Hypothalamus (tissue), 51 donors: ENCODE measurements at places on chromosomes 13 and 19.

DNA sequence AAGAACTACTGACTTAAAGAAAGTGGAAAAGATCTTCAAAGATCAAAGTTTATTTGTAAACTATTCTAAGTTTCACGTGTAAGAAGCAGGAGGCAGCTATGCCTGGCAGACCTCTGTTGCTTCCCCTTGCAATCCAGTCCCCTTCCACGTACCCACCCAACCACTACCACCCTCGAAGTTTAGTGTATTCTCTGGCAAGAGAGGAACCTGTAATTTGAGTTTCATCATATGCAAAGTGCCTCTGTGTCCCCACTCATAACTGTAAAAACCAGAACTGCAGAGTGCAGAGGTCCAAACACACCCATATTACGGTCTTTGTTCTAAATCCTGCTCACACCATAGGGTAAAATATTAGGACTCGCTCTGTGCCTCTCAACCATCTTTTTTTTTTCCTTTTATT, 75.8 kb upstream of the FRY start:
- no peak for DNase-seq

GRCh38 chr13:43240278-43240677, 216.9 kb downstream of the DNAJC15 start:
- DNase-seq: no peak

DNA sequence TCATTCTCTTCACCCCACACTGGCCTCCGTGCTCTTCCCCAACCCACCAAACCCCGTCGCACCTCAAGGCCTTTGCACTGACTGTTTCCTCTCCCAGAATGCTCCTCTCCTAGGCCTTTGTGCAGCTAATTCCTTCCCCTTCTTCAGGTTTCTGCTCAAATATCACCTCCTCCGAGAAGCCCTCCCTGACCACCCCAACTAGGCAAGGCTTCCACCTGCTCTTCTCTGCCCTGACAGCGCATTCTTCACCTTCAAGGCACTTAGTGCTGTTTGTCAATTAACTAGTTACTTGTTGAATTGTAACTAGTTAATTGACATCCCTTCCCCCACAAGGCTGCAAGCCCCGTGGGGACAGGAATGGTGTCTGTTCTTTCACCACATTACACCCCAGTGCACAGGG, 7.8 kb upstream of the NCCRP1 start:
- DNase-seq: no peak

- no peak for DNase-seq
Observed at GRCh38 chr13:59789558-59789957, 374.2 kb downstream of the DIAPH3 start.

DNA sequence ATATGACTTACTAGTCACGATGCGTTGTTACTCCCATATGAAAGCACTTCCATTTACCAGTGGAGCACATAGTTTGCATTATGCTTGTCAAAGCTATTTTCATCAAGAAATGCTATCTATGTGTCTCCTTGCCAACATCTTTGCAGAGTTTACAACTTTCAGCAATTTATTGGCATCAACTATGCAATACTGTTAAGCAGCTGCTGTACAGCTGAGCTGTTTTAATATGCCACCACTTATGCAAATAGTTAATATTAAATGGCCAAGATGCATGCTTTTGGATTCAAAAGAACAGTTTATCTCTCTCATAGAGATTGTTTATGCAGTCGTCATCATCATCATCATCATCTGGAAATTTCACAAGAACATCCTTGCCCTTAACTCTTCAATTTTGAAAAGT, 67.9 kb upstream of the KLF5 start:
- no peak for DNase-seq

DNA sequence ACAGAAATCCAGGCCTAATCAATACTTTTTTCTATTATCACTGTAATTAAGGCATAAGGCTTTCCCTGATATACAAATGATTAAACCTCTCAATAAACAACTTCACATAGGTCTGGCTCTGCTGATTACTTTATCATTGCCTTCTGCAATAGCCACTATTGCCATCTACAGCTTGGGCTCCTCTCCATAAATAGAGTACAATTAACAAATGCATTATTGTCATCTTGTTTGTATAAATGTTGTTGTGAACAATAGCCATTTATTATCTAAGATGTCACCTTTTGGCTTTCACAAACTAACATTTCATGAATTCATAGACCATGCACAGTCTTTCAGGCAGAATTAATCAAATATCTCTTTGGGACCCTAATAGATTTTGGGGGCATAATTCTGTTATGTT, 53.3 kb downstream of the NHLRC3 start:
- DNase-seq: no peak

DNA sequence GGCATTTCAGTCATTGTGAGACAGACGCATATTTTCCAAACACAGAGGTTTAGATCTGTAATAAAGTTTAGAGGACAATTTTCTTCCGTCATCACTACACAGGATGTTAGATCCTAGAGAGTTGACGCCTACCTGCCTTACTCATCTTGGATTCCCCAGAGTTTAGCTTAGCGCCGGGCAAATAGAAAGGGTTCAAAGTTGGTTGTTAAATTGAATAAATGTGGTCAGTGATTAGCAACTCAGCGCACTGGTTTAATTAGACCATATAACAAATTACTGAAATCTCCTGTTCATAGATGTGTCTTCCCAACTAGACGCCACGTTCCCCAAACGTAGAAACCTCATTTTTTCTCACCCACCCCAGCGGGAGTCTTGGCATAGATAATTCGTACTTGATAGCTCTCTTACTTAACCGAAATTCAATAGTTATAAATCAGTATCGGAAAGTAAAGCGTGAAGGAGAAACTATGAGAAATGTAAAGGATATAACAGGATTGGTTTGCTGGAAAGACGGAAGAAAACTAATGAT, 726 bp upstream of the UFM1 start:
- no peak for DNase-seq

- no peak for DNase-seq
Observed at GRCh38 chr19:46634656-46635218, 1.3 kb downstream of the GNG8 start.

GRCh38 chr19:11423164-11423790, 4.2 kb upstream of the RGL3 start:
- DNase-seq: no peak

GRCh38 chr13:35978607-35979316, 152.4 kb downstream of the DCLK1 start:
- DNase-seq: no peak

GRCh38 chr19:17337675-17338432, 501 bp downstream of the GTPBP3 start:
- no peak for DNase-seq

DNA sequence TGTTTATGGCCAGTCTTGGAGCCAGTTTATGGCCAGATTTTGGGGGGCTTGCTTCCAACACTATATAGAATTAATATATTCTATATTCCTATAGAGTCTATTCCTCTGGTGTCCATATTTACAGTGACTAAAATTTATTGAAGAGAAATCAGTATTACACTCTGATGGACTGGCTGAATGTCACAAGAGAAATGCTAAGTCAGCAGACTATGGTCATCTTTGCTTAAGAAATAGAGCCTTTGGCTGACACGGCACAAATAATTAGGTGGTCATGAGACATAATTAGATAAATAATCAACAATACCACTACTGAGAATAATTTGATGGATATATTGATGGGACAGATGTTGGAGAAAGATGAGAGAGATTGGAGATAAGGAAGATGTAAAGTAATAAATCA, 272.9 kb downstream of the SLITRK5 start:
- no peak for DNase-seq

DNA sequence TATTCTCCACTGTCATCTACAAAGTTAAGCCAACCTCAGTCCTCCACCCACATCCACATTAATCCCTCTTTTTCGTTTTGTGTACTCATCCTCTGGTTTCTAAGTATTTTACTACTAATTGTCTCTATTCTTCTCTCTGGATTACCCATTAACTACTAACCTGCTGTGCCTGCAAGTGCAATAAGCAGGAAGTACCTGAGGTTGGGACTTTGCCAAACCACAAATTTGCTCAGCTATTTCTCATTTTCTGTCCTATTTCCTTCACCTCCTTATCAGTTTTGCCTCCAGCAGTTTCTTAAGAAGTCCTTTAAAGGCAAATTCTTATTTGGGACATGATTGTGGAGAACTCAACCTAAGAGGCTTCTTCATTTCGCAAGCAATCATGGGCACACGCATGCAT, 1708.9 kb downstream of the SLITRK5 start:
- DNase-seq: no peak

DNA sequence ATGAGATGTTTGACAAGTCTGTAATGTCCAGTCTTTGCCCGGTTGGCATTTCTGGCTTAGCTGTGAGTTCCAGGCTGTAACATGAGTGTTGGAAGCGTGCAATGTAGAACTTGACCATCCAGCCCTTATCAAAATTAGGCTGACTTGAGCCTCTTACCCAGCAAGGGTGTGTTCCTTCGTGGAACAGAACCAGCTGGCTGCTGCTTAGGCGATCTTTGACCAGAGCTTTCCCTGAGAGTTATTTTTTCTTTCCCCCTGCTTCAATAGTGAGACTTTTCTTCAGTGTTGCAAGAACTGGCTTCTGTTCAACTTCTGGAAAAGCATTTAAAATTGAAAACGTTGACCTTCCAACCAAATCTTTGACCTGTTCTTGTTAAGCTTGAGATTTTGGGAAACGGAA, 6.5 kb downstream of the TNFSF13B start:
- DNase-seq: no peak

DNA sequence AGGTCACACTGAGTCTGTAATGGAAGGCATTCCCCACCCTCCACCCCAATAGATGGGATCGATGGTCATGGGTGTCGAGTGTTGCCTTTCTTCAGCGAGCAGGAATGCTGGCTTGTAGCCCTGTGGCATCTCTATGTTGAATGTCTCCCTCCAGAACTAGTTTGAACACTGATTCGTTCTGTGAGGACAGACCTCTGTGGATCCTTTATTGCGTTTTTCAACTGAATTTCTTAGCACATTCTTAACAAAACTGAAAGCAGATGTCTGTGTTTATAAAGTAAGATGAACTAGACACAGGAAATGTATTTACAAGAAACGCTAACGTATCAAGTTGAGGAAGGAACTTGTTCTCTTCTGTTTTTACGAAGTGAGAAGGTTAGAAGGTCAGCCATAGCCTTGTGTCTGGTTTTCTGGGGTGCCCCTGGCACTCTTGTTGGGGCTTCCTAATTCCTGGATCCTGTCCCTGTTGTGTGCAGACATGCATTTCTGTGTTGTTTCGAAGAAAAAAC, 36.8 kb upstream of the TM9SF2 start:
- no peak for DNase-seq

DNA sequence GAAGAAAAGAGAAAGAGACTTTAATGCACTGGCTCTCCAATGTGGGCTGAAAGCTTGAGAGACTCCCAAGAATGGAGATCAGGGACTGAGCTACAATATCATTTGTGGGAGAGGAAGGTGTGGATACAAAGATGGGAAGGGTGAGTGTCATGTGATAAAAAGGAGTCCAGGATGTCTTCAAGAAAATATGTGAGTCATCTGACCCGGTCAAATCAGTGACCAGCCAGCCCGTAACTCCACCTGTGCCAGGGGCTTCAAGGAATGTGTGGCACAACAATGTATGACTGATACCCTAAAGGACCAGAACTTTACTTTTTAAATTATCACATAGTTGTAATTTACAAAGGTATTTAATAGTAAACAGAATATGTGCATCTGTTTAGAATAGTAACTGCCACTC, 97.2 kb downstream of the DOCK9 start:
- no peak for DNase-seq

GRCh38 chr13:112934078-112934477, 34.9 kb upstream of the MCF2L start:
- DNase-seq: no peak

DNA sequence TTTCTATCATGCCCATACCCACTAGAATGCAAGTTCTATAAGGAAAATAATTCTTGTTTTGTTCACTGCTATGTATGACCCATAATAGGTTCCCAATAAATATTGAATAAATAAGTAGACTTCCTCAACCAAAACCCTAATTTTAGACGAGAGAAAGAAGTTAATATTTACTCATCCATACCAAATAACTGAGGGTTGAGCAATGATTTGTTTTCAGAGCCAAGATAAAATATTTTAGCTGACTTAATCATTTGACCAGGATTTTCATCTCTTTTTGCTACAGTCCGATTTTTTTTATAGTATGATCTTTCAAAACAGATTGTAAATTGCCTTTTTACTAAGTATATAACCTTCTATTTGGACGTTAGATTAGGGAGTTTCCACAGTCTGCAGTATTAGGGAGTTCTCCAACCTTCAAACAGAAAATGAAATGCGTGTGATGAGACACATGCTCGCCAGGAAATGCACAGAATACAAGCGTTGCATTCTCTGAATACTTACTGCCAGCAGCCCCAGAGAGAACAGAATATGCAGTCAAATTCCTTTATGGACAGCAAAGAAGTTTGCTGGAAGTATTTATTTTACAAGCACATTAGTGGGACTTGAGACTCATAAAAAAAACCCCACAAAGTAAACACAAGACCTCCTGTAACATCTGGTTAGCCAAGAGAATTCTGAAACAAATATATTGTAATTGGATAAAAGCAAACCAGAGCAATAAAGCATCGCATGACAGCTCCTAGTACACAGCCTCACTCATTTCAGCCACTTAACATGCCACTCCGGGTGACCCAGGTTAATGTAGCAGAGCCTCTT, 230.0 kb downstream of the MYO16 start:
- no peak for DNase-seq

DNA sequence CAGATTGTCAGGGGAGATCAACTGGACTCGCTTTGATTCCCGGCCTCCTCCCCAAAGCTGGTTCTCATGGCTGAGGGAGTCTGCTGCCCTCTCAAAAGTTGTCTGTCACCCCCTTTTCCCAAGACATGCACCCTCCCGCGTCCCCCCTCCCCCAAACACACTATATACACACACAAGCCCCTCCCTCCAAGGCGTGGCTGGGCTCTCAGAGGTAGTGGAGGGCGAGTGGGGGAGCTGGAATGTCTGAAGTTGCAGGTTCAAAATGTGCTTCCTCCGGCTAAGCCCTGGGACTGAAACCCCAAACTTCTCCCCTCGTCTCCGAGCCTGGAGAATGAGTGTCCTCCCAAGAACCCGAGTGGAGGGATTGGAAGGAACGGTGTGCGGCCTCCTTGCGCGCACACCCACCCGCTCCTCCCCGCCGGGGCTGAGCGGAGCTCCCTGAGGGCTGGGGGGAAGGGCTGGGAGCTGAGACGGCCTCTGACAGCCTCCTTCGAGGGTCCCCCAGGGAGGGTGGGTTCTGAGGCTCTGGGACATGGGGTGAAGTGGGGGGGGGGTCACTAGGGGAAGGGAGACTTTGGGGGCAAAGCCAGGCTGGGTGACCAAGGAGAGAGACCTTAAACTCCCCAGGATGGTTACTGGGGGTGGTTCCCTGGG, 9.9 kb upstream of the MEIS3 start:
- no peak for DNase-seq

DNA sequence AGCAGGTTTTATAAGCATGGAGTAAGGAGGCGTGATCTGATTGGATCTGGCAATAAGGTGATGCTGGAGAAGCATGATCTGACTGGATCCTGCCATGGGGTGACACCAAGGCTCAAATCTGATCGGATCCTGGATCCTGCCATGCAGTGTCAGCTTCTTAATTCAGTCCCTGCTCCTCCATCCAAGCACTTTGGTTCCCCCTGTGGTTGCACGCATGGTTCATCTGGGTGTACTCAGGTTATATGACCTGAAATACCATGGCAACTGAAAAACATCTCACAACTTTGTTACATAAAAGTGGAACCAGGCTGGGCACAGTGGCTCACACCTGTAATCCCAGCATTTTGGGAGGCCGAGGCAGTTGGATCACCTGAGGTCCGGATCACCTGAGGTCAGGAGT, 17.6 kb upstream of the KLK4 start:
- DNase-seq: no peak
